Activated T-cell treated with anti-CD3 and anti-CD28 coated beads, Interleukin-2, amount 50 U/mL, for 72 hours (primary cell): ENCODE measurements at places on chromosomes 16 and 17.

GRCh38 chr17:67469208-67469980 is 92.3 kb downstream of the PITPNC1 start:
- DNase-seq, result peak; percentile 43

GRCh38 chr16:84486551-84487235 is 17.8 kb downstream of the MEAK7 start:
- DNase-seq, result no peak

GRCh38 chr16:10834130-10834529 is 15.5 kb upstream of the TVP23A start:
- no peak for DNase-seq

DNA sequence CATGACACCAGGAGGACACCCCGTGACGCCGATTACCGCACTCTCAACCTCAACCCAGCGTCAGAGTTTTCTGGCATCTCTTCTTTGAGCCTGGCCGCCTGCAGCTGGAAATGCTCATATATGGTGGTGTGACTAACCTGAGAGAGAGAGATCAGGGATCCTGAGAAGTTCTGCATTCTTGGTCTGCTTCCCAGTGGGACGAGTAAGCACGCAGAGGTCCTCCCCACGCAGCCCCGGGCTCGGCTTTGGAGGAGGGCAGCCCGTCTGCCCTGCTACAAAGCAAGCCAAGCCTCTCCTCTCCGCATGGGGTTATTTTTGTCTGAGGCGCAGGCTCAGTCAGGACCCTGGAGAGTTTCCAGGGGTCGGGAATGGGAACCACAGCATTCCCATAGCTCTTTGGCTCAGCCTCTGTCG is 16.5 kb downstream of the CRISPLD2 start:
- DNase-seq, result no peak

- no peak for DNase-seq
Measured at GRCh38 chr16:8402981-8403843, 187.1 kb downstream of the TMEM114 start.

- DNase-seq, result no peak
Measured at GRCh38 chr16:52499060-52499440, 47.9 kb downstream of the TOX3 start.

DNA sequence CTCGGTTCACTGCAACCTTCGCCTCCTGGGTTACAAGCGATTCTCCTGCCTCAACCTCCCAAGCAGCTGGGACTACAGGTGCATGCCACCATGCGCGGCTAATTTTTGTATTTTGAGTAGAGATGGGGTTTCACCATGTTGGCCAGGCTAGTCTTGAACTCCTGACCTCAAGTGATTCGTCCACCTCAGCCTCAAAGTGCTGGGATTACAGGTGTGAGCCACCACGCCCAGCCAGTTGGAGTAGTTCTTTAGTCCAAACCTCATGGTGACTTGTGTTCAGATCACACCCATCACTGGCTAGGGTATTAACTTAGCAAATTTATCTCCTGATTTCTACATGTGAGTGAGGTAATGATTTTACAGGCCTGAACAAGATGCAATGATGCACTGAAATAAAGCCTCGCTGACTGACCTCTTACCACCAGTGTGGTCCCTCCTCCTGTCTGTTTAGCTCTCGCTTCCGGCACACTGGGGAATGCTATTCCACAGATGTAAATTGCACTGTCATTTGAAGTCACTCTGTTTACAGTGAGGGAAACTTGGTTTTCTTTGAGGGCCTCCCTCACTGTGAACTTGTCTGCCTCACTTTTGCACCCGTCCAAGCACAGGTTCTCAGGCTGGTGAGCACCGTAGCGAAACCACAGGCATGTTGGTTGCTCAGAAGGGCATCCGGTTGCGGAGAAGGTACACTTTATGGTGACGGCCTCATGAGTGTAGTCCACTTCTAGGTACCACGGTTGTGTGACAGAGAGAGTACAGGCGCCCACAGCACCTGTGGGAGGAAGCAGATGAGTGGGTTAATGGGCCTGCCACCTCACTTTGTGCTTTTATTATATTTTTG is 5.5 kb downstream of the IGSF6 start:
- DNase-seq, result peak; percentile 82

- no peak for DNase-seq
Measured at GRCh38 chr16:181565-182021, 1.3 kb downstream of the HBQ1 start.

DNA sequence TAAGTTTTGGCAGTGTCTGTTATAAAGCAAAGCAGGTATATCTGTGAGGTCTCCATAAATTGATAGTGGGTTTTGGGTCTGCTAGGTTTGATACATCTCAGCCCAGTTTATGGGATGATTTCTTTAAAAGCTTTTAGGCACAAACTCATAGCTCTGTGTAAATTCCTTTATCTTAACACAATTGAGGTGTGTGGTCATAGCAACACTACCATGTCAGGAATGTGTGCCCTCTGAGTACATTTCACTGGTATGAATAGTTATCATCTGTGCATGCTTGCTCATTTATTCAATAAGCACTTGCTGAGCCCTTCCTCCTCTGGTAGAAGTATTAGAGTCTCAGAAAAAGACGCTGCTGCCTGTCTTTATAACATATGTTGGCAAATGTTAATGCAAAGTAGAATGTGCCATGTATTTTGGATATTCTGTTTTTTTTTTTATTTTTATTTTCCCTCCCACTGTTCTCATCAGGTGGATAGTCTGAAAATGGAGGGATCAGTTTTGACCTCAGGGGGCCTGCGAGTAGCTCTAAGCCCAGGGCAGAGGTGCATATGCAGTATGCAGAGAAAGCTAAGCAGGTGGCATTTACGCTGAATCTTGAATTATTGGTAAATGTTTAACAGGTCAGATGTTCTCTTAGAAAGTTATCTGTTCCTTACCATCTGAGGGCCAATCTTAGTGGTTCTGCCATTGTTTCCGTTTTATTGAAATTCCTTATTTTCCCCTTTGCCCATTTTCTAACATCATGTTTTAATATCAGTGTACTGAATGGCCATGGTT is 90.7 kb downstream of the WNT3 start:
- DNase-seq, result no peak

GRCh38 chr17:39063681-39064069 is 87.8 kb downstream of the PLXDC1 start:
- DNase-seq, result no peak

DNA sequence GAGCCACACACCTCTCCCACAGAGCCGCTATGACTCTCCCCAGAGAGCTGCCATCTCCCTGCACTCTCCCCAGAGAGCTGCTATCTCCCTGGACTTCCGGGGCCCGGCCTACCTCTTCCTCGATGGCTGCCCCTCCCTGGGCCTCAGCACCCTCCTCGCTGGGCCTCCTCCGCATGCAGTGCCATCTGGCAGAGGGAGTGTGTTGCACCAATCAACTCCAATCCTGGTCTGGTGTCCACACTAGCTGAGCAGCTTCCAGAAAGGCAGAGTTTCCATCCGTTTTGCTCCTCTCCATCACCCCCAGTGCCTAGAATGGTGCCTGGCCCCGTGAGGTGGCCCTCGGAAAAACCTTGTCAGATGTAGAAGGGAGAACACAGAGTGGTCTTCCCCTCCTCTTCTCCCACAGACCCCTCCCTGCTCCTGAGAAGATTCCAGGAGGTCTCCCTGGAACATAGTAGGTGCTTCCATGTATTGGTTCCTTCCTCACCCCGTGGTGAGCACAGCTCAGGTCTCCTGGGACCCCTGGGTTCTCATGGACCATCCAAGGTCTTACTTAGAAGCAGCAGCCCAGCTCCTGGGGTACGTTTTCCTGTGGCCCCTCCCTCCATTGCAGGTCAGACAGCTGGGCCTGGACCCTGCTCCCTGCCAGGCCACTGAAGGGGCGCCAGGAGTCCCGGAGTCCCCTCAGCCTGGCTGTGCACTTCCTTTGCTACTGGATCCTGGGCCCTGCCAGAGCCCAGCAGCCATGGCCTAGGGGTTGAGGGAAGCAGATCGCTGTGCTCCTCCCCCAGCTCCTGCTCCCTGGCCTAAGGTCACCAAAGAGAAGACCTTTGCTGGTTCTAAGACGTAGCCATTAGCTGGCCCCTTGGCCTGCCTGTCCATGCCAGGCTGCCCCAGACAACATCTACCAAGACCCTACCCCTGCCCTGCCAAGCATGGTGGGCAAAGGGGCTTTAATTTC is 233.8 kb upstream of the GSE1 start:
- no peak for DNase-seq

GRCh38 chr16:29154676-29155121 is 169.8 kb downstream of the LAT start:
- DNase-seq, result no peak

DNA sequence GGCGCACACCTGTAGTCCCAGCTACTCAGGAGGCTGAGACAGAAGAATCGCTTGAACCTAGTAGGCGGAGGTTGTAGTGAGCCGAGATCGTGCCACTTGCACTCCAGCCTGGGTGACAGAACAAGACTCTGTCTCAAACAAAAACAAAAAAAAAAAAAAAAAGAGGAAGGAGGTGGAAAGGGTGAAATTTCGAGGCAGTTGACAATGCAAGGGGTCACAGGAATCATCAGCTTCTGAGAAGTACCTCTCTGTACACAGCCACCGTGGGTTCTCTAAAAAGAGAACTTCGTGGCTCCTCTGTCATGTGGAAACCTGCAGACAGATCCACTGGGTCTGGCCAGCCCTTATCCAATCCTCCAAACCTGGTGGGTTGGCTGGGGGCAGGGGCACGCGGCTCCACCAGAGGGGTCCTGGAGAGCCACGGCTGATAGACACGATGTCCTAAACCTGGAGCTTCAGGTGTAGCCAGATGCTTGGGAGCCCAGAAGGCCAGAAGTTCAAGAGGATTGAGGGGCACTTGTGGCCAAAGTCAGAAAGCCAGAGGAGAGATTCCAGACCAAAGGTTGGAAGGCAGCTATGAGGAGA is 540 bp upstream of the CD300LF start:
- DNase-seq, result no peak

DNA sequence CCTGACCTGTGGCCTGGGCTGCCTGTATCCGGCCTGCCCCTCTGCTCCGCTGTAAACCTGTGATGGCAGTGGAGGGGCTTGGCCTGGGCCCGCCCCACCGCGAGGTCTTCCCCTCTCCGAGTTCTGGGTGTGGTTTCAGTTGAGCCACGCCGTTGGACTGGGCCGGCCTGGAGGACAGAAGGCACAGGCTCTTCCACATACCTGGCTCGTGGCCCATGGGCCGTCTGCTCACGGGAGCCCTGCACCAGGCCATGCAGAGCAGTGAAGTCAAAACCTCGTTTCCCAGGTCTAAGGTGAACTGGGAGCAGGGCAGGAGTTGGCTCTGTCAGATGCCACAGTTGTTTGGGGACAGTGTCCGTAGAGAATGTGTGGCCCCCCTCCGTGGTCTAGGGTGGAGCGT is 5.6 kb upstream of the RNPS1 start:
- no peak for DNase-seq

DNA sequence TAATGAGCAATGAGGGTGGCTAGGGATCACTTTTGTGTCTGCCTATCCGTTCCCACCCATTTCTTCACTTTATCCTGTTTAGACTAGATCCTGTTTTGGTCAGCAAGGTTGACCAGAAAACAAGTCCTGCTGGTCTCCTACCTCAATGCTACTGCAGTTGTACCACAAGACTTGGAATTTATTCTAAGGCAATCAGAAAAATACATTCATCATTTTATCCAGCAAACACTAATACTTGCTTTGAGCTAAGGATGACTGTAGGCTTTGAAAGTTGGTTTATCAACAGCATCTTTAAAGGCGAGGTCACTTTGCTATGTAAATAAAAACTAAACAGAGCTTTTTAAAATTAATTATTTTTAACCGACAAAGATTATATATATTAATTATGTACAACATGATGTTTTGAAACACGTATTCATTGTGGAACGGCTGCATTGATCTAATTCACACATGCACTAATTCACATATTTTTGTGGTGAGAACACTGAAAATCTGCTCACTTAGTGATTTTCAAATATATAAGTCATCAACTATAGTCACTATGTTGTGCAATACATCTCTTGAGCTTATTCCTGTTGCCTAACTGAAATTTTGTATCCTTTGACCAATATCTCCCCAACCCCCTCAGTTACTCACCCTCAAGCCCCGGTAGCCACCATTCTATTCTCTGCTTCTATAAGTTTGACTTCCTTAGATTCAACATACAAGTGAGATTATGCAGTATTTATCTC is 125.9 kb upstream of the HS3ST3A1 start:
- DNase-seq, result no peak

GRCh38 chr16:19437280-19437679 is 19.6 kb downstream of the TMC5 start:
- DNase-seq, result no peak

GRCh38 chr17:72518159-72518732 is 397.4 kb downstream of the SOX9 start:
- DNase-seq, result no peak

DNA sequence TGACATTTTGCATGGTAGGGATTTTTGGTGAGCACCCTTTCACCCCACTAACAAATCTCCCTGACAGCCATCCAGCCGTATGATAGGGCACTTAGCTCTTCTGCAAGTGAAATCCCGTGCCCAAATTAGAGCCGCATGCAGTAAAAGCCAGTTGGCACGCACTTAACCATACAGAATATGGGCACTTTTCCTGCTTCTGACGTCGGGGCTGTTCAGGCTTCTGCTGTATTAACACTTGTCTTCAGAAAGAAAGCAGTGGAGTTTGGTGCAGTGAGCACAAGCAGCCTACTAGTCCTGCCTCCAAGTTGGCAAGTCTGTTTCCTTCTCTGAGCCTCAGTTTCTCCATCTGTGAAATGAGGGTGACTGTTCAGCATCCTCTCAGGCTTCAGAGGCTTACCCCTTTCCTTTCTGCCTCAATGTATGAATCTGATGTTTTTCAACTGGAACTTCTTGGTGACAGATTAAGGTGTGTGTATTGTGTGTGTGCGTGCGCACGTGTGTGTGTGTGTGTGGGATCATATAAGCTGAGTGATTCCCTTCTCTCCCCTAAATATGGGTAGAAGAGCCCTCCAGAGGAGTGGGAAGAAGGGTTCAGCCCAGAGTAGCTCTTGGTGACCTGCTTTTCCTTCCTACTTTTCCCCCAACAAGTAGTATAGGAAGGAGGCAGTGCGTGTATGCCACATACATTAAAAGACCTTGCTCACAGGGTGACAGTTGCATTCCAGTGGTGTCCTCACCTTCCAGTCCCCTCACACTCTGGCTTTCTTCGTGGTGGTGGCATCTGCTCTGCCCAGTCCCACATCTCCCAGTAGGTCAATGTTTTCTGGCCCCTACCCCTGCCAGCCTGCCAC is 19.0 kb downstream of the IGF2BP1 start:
- DNase-seq, result no peak

DNA sequence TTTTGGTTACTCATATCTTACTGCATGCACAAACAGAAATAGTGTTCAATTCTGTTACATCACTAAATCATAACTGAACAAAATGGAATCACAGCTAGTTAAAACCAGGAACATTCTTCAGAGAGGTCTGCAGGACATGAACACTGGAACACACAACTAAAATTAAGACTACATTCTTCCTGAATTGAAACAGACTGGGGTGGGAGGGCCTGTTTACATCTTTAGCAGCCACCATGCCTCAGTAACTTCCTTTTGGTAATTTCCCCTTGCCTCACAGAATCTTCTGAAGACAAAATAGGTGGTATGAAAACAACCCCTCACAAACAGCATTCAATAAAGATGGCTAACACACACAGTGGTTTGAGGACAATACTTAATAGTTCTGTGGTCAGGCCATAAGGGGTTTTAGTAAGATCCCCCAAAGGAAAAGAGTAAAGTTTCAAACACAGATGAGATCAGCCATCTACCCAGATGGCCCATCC is 6.5 kb downstream of the MARF1 start:
- DNase-seq, result peak; percentile 22
